ENCODE measurements at places on chromosomes 1 and 21.
A peak's percentile ranks its signal among the peaks of the same experiment; 100 is the strongest.

- no peak for DNase-seq
Measured at GRCh38 chr21:24852610-24853195, 754.6 kb downstream of the MRPL39 start.

DNA sequence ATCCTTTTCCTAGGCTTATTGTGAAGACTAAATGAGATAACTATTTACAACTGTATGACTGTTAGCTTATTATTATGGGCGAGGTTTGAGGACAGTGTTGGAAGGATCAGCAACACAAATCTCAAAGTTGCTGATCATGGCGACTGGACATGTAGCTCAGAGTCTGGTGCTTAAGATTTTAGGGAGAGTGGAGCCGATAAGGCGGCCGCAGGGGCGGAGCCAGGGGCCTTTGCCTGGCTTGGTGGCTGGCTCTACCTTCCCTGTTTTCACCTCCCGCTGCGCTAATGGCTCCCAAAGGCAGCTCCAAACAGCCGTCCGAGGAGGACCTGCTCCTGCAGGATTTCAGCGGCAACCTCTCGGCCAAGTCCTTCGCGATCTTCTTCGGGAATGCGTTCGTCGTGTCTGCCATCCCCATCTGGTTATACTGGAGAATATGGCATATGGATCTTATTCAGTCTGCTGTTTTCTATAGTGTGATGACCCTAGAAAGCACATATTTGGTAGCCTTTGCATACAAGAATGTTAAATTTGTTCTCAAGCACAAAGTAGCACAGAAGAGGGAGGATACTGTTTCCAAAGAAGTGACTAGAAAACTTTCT is 45.5 kb downstream of the GIPC2 start:
- no peak for DNase-seq

DNA sequence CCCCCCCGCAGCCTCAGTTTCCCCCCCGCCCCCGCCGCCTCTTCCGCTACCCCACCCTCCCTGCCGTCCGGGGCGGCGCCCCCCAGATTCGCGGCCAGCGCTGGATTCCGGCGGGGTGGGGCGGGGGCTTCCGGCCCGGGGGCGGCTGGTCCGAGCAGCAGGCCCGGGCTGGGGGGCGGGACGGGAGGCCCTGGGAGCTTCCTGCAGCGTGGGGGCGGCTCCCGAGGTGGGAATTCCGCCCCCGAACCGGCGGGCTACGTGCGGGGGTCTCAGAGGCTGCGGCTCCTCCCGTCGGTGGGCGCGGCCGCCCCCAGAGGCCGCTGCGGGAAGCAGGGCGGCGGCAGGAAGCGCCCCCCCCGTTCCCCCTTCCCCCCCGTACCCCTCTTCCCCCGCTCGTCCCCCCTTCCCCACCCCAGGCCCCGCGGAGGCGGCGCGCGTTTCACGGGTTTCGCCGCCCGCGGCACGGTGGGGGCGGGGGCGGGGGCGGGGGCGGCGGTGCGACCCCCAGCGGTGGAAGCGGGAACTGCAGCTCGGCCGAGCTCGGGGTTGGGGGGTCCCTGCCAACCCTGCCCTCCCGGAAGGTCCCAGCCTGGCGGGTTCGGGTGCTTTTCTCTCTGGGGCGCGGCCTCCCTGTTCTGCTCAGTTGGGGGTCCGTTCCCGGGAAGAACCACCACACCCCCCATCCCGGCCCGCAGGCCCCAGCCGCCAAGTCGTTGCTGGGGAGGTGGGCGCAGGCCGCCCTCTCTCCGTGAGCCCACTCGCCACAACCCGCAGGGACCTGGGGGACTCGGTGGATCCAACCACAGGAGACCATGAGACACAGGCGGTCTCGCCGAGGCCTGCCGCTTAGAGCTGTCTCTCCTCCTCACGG is 76.3 kb downstream of the MORN1 start:
- DNase-seq, result peak; percentile 92

- no peak for DNase-seq
Measured at GRCh38 chr21:43726686-43727518, 8.0 kb downstream of the PDXK start.

DNA sequence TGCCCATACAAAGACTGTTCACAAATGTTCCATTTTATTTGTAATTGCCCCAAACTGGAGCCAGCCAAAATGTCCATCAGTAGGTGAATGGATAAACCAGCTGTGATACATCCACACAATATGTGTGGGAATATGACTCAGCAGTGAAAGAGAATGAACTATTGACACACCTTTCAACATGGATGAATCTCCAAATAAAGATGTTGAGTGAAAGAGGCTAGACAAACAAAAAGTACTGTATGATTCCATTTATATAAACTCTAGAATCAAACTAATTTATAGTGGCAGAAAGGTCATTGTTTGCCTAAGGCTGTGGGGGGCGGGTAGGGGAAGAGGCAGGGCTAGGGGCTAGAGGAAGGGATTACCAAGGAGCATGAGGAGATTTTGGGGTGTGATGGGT is 4.5 kb downstream of the DHCR24 start:
- DNase-seq, result no peak

DNA sequence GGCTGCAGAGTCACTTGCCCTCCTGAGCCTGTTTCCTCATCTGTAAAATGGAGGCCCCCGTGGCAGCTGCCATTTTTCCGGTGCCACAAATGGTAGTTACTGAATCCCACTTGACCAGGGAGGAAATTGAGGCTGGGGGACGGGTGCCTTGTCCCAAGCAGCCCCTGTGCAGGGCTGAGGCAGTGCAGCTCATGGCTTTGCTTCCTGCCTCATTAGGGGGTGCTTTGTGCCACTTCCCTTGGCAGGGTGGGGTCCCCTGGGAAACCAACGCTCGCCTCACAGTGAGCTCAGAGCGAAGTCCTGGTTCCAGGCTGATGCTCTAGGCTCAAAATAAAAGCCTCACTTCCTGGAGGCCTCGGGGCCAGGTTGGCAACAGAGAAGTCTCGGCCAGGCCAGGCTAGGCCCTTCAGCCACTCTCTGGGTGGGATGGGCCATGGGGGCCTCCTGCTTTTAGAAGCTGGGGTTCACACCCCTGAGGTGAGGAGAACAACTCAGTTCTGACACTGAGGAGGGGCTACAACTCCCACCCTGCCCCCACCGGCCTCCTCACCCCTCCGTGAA is 6.8 kb downstream of the LAPTM5 start:
- no peak for DNase-seq

DNA sequence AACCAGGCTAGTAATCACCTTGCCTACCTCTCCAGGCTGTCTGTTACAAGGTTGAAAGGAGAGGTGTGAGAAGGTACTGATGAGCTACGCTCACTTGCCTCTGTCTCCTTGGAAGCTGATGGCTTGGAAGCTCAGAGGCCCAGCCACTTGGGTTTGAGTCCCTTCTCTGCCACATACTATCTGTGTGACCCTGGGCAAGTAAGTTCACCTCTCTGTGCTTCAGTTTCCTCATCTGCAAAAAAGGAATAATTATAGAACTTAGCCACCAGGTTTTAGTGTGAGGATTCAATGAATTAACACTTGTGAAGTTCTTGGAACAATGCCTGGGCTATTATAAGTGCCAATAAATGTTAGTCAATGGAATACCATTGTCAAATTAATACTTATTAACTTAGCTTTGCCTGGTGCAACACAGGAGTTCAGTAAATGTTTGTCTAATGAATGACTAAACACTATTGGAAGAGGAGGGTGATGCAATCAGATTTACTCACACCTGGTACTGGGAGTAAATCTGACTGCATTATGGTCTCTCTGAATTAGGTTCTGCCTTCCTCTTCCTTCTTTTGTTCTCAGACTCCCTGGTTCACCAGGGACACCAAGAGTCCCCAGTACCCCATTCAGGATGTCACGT is 55.5 kb downstream of the TRABD2B start:
- DNase-seq, result no peak

GRCh38 chr1:97046765-97047420 is 325.3 kb downstream of the PTBP2 start:
- no peak for DNase-seq

- no peak for DNase-seq
Measured at GRCh38 chr1:187928288-187928687, 1099.5 kb downstream of the PLA2G4A start.

DNA sequence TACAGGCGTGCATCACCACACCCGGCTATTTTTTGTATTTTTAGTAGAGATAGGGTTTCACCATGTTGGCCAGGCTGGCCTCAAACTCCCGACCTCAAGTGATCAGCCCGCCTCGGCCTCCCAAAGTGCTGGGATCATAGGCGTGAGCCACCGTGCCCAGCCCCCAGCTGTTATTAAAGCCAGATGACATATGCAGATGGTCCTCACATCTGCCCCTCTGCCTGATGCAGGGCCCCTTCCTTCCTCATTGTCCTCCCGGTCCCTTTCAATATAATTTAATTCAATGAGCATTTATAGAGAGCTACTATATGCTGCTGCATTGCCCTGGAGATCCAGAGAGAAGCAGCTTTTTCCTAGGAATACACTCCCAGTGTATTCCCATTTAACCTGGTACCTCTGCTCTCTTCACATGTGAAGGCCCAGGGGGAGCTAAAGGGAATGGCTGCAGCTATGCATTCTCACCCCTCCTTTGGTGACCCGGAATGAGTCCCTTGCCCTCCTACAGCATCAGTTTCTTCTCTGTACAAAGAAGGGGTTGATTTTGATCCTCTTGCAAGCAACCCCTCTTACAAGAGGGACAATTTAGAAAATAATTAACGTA is 55.6 kb downstream of the L1TD1 start:
- DNase-seq, result no peak

DNA sequence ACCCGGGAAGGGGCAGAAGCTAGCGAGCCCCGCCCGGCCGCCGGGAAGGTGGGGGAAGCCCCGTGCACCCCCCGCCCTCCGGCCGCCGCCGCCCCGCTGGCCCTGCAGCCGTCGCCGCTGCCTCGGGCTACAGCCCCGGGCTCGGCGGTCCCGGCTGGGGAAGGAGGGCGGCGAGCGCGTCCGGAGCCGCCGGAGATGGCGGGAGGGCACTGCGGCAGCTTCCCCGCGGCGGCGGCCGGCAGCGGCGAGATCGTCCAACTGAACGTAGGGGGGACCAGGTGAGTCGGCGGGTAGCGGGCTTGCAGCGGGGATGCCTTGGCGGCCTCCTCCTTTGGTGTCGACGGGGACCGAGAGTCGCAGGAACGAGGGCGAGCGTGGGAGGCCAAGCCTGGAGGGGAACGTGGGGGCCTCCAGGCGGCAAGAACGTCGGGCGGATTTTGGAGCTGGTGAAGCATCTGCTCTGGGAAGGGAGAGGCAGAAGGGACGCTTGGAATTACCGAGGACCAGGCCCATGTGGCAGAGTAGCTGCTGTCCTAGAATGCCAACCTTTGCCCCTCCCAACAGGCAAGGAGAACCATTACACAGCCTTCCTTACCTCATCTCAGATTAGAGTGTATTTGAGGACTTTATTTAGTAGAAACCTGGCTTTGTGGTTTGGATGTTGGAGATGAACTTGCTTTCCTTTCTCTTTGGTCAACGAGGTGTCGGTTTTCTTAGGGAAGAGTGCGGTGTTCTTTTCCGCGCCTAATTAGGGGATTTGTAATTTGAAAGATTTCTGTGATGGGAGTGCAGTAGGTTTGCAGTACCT is 591 bp downstream of the KCTD3 start:
- DNase-seq, result peak; percentile 67

- no peak for DNase-seq
Measured at GRCh38 chr1:38009088-38009840, 3.3 kb upstream of the UTP11 start.

DNA sequence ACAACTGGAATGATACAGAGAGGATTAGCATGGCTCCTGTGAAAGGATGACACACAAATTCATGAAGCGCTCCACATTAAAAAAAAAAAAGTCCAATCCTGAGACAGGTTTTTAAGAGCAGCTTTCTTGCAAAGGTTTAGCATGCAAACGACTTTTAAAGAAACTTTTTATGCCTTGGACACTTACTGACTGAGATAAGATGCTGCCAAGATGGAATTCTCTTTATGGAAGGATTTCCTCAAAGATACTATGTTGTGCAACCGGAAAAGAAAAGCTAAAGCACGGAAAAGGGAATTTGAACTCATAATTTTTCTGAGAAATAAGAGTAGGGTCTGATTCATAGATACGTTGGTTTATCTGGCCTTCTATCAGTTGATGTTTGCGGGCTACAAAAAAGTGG is 27.3 kb downstream of the PIGP start:
- no peak for DNase-seq

DNA sequence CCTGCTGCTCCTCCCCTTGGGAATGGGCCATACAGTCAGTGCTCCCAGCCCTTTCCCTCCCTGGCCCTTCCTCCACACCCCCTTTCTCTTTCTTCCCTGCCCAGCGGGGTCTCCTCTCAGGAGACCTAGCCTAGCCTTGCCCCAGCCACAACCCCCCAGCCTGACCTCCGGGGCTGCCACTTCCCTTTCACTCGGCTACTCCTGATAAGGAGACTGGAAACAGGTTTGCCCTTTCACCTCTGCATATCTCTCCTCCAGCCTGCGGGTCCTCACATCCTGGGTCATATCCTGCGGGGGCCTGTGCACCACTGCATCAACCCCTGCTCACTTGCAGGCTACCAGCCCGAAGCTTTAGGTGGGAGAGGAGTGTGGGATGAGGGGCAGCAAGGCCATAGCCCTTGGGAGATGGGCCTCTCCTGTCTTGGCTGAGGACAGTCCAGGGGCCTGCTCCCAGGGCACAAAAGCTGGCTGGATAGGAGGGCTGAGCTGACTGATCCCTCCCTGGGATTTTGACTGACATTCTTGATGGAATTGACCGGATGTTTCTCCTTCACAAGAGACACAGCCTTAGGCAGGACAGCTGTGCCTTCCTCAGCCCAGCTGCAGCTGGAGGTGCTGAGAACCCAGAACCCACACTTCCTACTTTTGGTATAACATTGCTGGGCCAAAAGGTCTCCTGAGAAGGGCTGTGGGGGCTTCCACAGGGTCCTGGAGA is 19.2 kb upstream of the ALX3 start:
- DNase-seq, result no peak

GRCh38 chr1:174211486-174211885 is 52.2 kb downstream of the RABGAP1L start:
- DNase-seq, result no peak

DNA sequence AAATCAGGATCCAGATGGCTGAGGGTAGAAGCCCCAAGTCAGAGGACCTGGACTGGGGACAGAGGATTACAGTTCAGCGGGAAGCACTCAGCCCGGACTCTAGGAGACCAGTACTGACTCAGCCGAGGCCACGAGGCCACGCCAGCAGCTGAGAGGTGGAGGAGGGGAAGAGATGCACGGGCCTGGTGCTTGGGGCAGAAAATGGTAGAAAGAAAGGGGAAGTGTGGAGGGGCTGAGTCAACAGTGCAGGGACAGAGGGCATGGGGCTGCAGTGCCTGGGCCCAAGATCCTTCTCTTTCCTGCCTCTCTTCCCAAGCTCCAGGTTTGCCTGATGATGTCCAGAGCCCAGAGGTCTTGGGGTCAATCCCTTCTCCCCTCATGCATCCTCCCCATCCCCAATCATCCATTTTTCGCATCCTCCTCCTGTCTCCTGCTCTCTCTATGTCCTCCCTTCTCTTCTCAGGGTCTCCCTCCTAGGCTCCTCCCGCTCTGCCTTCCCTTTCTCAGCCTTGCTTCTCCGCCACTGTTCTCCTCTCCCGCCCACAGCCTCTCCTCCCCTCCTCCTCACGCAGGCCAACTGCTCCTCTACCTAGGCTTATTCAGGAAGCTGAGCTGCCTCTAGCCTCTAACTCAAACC is 7.7 kb downstream of the ARHGEF2 start:
- peak; percentile 91 for DNase-seq

DNA sequence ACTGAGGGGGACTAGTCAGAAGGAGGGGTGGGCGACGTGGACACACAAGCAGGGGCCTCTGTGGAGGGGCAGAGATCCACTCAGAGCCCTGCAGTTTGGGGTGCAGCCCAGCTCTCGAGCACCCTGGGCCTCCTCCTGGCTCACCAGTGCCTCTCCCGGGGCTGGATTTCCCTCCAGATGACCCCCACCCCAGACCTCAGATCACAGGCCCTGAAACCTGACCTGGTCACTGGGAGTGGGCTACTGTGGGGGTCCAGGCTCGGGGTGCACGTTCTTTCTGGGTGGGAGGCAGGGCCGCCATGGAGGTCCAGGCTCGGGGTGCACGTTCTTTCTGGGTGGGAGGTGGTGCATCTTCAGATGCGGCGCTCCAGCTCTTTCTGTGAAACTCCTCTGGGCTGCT is 10.3 kb upstream of the LHX4 start:
- no peak for DNase-seq
